Cortex of kidney (tissue), 1 donor: ENCODE measurements at places on chromosomes 7 and 10.

GRCh38 chr10:34280599-34281374, 534.3 kb downstream of the PARD3 start:
- DNase-seq: no peak

- DNase-seq: no peak
These were observed 6.5 kb downstream of the ARPC1B start for GRCh38 chr7:99380823-99381663.

- no peak for DNase-seq
These were observed 156.2 kb upstream of the PTER start for GRCh38 chr10:16280595-16280994.

- DNase-seq: no peak
These were observed at the start of gene GRM3 for GRCh38 chr7:86643561-86644281. Gene GRM3, plus strand, starts transcription at chr7:86643909. Its CDS starts 121,237 bp downstream, at chr7:86765146.

GRCh38 chr10:78070726-78071125, 37.1 kb downstream of the RPS24 start:
- no peak for DNase-seq

DNA sequence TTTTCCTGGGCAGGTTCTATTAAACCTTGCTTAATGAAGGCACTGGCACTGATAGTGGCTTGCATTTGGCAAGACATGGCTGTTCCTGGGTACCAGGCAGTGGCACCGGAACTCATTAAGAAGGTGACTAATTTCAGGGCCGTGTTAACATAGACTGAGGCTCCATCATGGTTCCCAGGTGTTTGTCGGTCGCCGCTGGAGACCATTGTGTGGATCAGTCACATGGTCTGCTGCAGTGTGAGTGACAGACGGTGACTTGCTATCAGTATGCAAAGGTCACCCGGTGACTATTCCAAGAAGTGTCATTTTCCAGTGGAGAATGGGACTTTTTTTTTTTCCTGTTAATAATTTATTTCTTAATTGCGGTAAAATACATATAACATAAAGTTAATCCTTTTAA, 106.3 kb downstream of the INSYN2A start:
- no peak for DNase-seq

DNA sequence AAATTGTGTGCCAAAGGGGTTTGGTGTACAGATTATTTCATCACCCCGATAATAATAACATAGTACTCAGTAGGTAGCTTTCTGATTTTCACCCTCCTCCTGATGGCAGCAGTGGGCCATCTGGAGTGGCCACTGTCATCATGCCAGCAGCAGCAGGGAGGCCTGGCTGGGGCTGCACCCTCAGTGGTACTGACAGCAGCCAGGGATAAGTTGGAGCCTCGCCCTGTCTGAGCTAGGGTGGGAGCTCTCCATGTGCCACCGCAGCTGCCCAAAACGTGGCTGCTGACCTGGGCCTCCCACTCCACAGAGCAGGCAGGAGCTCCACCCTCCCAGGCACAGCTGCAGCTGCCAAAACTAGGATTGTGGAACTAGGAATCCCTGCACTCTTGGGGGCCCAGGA, 700.8 kb upstream of the KCND2 start:
- DNase-seq: no peak

DNA sequence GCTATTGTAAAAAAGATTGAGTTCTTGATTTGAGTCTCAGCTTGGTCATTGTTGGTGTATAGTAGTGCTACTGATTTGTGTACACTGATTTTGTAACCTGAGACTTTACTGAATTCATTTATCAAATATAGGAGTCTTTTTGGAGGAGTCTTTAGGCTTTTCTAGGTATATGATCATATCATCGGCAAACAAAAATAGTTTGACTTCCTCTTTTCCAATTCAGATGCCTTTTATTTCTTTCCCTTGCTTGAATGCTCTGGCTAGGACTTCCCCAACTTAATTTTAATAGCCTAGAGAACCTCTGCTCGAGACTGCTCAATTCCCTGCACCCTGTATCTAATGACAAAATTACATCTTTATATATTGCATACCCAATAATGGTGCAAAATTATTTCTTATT, 154.4 kb downstream of the CCDC7 start:
- no peak for DNase-seq

DNA sequence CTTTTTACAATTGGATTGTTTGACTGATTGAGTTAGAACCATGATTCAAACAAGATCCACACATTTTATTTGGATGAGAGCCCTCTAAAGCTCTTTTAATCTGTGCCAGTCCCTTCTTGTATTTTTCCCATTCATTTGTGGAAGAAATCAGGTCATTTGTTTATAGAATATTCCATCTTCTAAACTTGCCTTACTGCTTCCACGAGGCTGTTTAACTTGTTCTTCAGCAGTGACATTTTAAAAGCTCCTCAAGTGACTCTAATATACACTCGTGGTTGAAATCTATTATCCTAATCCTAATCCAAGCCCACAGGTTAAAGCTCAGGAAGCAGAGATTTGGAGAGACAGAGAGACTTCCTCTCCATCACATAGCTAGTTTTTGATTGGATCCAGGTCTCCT, 155.4 kb upstream of the SVIL start:
- DNase-seq: no peak

DNA sequence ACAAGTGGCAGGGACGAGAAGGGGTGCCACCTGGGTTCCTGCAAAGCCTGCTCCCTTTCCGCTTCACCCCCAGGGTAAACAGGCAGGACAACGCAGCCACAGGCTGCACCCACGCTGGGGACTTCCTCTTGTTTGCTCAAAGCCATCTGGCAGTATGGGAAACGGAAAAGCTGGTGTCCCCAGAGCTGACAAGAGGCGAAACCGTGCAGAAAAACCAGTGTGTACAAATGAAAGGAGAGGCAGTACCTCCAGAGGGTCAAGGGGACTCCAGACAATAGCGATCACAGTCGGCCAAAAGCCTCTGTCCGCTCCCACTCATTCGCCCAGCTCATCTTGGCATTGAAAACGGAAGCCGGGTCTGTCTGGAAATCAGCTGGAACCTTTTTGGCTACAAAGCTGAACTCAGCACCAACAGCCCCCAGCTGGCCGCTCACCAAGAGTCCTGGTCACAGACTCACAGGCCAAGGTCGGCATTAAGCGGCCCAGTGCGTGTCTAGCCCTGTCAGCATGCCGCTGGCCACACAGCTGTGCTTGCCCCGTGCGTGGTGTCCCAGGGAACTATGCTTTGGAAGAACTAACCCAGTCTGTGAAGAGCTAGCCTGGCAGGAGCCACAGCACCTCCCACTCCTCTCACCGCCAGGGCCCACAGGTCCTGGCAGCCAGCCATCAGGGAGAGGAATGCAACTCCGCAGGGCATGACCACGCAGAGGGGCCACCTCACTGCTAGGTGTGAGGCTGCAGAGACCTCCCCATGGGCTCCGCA, 10.4 kb downstream of the TNS3 start:
- no peak for DNase-seq

DNA sequence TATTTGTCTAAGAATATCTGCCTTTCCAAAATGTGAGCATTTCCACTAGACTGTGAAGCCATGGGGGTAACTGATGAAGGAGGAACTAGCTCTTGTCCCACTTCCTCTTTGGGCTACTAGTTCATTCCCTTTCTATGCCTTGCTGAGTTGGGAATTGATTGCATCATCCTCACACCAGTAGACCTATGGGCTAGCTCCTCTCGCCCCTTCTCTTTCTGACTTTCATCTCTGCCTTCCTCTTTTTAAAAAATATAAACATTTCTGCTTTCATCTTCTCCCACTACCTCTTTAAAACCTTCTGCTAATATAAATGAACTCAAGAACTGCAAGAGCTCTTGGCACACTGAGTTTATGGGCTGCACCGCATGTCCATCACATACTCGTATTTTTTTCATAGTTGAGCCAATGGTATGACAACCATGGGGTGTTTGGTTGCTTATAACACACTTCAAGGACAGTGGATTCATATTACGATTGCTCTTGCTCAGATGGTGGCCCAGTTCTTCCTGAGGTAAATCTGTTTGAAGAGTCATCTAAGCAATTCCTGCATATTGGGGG, 182.0 kb downstream of the REEP3 start:
- DNase-seq: no peak

- DNase-seq: no peak
These were observed 400.5 kb upstream of the GRM3 start for GRCh38 chr7:86243171-86243570.

GRCh38 chr7:5396999-5397663, 26.5 kb downstream of the TNRC18 start:
- no peak for DNase-seq

DNA sequence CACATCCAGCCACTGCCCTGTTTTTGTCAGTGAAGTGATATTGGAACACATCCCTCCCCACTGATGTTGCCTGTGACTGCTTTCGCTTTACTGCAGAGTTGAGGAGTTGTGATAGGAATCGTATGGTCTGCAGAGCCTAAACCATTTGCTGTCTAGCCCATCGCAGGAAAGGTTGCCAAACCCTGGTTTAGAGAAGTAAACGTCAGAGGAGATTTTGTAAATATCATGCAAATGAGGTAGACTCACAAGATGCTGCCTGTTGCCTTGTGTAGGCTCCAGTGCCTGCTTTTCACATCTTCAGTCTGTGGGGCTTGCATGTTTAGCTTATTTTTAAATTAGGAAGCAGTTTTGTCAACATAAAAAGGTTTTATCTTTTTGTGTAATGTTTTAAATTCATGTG, 107.1 kb downstream of the TRRAP start:
- DNase-seq: no peak

GRCh38 chr10:116913695-116914094, 64.4 kb downstream of the ENO4 start:
- no peak for DNase-seq

GRCh38 chr7:18116661-18117060, 89.0 kb upstream of the PRPS1L1 start:
- no peak for DNase-seq

DNA sequence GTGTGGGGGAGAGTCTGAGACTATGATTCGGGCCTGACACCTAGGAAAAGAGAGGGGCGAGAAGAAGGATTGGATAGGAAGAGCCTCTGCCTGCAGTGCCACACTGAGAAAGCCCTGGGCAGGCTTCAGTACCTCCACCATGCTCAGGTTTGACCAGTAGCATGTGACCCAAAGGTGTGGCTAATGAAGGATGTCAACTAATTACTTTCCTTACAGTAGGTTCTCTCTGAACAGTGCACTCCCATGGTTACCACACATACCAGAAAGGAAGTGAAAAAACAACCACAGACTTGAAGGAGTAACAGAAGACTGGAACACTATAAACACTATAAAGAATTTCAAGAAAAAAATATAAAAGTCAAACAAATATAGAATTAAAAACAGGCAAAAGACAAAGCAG, 46.2 kb downstream of the SEM1 start:
- DNase-seq: no peak

DNA sequence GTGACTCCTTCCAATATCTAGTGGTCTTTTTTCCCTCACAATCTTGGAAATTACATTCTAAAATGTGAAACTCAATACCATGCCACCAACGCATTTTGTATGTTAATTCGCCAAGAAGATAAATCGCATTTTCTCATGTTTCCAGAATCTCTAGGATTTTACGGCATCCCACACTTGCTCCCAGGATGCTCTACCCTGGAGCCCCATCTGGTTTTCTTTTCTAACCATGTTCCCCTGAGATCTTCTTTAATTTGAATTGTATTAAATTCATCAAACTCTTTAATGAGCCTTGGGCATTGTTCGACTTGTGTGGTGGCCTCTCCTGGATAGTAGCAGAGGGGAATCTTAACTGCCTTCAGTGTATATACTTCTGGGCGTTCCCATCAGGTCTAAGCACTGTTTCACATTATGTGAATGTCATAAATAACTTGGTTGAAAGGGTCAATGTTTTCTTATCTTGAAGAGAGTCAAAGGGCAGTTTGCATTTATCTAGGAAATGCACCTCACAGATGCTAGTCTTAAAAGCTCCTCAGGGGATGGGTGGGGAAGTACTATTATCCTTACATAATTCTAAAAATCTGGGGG, 169.1 kb upstream of the MEOX2 start:
- no peak for DNase-seq

DNA sequence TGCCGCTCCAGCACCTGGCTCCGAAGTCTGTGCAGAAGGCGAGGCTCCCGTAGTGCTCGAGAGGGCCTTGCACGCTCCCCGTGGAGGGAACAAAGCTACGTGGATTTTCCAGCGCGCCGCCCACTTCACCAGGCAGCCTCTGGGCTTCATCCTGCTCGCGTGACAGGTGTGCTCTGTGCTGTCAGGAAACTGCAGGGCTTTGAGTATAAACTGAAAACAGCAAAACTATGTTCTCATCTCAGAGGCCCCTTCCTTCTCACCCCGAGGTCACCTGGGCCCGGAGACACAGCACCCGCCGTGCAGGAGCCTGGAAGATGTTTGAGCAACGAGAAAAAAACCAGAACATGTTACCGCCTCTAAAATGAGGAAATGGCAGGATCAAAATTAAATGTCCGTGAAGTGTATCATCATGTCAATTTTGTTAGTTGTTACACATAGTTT, 17.6 kb upstream of the GPR146 start:
- DNase-seq: no peak

- DNase-seq: no peak
These were observed 68.4 kb upstream of the SRRM3 start for GRCh38 chr7:76133164-76133775.

DNA sequence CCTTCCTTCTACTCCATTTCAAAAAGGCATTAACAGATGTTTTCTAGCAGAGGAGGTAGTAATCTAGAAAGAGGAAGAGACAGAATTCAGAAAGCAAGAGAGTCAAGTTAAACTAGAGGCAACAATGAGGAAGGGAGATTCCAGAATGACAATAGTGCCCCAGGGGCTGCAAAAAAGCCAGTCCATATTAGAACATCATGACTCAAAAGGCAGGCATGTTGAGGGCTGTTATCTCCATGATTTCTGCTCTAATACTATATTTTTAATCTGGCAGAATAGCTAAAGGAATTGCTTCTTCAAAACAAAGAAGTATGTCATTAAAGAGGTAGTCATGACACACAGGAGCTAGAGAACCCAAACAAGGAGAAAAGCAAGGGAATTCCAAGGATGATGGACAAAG, 599.6 kb downstream of the INHBA start:
- DNase-seq: no peak

GRCh38 chr7:100016215-100016901, 962 bp downstream of the ZKSCAN1 start:
- DNase-seq: no peak

- no peak for DNase-seq
These were observed 42.7 kb upstream of the NKX6-2 start for GRCh38 chr10:132828681-132829080.

- no peak for DNase-seq
These were observed 230.1 kb upstream of the PRPS1L1 start for GRCh38 chr7:18257711-18258110.

DNA sequence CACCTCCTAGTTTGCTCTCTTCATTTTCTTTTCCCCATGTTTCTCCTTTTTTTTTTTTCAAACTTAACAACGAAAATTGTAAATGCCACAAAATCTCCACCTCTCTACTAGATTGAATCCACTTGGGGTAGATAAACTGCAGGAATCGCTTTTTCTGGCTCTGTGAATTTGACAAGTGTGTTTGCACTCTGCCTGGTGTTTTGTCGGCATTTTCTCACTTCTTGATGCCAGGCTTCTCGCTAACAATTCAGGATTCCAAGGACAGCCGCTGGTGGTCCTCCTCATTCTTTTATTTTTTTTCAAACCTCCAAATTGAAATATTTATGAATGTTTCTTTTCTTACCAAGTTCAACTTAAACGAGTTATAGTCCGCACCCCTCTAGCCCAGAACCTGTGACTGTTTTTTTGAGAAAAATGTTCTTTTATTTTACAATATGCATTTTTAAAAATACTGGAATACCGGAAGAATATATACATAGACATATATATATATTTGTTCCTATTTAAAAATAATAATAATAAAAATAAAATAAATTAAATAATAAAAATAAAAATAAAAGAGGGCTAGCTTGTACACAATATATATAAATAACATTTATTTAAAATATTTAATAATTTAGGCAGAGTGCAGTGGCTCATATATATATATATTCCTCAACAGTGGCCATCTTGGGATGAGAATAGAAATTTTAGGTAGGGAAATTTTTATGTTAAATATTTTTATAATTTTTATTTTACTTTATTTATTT, 538.8 kb downstream of the TYW1 start:
- no peak for DNase-seq
